ENCODE measurements at places on chromosomes 3 and 15.
A peak's percentile ranks its signal among the peaks of the same experiment; 100 is the strongest.

DNA sequence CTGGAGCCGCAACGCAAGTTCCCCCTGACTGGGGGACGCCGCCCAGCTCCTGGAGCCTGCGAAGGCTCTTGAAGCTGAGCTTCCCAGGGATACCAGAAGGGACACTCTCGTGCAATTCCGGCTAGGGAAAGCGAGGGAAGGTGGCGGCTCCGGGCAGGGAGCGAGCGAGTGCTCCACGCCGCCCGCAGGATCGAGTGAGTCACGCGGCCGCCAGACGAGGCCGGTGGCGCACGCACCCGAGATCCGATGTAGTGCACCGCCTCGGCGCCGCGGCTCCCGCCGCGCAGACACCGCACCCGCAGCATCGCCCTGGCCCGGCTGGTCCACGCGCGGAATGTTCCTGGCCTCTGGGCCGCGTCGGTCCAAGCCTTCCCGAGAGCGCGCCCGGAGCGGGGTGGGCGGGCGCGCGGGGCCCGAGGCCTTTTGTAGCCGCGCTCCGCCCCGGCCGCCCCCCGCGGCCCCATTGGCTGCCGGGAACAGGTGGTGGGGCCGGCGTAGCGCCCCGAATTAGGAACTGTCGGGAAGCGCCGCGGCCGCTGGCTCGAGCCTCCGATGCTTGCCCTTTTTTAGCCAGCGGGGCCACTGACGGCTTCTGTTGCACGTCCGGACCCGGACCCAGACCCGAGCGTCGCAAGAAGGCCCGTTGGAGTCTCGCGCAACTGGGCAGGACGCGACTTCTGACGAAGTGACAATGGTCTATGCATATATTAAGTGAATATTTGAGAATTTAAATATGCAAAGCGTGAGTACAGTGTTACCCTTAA is at the start of gene GATM:
GATM (minus strand) TSS at position 396 of the 764 bp plus-strand sequence; CDS start at position 305, 91 bp downstream.
- no peak for DNase-seq

GRCh38 chr3:129101370-129102138 is 20.1 kb downstream of the RAB43 start:
- no peak for DNase-seq

DNA sequence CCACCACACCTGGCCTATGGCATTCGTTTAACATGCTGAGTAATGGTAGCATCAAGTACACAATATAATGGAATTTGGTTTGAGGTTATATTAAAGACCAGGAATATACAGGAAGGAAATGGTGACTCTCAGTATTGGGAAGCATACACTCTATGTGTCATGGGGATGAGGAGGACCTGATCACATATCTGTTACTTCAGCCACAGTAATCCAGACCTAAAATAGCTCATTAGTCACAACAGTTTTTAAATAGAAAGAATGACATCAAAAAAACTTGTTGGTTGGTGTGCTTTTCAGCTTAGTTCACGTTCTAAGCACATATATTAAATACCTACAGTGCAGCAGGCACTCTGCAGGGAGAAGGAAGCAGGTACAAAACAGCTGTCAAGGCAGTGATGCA is 52.5 kb upstream of the ATP2C1 start:
- no peak for DNase-seq

GRCh38 chr3:77052733-77053670 is 13.1 kb downstream of the ROBO2 start:
- no peak for DNase-seq

DNA sequence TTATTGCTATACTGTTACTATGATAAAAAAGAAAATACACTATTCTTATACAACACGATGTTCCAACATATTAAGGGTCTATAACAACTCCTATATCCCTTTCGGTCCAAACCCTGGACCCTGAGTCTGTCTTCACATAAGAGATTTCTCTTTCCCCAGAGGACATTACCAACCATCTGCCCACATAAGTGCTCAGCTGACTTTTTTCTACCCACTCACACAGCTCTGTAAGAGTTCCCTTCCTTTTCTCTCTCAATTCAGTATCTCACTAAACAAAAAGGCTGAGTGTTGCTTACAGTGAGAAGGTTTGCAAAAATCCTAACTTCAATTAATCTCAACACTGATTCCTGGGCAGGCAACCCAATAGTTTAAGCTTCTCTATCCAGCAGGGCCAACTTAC is 30.5 kb downstream of the ITGB5 start:
- DNase-seq, result no peak

DNA sequence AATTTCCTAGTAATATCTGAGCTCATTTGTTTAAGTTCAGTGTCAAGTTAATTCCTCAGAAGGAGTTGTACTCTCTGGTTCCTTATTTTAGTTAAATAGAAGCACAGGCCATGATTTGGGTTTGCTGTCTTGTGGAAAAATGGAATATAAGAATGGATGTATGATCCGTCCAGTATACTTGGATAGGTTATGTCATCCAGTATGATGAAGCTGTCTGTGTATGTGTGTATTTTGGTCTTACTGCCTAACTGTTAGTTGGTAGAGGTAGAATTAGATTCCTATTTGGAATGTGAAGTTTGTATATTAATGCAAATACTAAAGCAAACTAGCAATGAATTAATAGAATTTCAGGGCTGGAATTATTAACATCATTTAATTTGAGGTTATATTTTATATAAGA is 7.9 kb downstream of the KBTBD8 start:
- DNase-seq, result no peak

DNA sequence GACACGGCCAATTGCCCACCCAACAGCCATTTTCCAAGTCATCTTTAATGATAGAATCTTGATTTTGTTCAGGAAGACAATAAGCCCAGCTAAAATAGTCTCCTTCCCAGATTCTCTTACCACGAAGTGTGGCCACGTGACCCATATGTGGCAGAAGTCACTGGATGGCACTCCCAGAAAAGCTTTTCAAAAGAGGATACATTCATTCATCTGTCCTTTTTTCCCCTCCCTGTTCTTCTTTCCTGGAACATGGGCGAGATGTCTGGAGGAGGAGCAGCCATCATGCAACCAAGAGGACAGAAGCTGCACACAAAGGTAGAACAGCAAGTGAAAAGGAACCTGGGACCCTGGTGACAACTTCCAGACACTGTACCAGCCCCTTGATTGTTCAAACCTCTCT is 174.7 kb downstream of the UACA start:
- DNase-seq, result no peak

DNA sequence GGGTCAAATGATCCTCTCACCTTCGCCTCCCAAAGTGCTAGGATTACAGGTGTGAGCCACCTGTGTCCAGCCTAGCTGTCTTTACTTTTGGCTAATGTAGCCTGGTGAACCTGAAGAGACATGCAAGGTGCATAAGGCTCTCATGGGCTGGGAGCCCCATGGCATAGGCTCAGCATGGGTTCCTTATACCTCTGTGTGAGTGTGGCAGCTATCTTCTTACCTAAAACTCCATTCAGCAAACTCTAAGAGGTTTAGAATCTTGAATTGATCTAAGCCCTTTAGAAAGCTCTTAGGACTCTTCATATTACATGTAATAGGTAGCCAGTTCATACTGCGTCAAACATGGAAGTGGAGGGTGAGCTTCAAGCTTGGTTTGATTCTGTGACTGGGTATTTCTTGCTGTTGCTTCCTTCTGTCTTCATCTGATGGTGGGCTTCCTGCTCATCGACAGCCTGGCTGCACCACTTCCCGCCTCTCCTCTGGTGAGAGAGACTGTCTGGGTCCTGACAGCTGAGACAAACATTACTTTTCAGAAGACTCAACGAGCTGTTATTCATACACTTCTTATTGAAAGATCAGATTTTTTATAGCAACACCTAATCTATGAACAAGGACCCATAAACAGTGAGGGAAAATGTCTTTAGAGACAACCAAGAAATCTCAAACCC is 19.2 kb upstream of the TKT start:
- no peak for DNase-seq

DNA sequence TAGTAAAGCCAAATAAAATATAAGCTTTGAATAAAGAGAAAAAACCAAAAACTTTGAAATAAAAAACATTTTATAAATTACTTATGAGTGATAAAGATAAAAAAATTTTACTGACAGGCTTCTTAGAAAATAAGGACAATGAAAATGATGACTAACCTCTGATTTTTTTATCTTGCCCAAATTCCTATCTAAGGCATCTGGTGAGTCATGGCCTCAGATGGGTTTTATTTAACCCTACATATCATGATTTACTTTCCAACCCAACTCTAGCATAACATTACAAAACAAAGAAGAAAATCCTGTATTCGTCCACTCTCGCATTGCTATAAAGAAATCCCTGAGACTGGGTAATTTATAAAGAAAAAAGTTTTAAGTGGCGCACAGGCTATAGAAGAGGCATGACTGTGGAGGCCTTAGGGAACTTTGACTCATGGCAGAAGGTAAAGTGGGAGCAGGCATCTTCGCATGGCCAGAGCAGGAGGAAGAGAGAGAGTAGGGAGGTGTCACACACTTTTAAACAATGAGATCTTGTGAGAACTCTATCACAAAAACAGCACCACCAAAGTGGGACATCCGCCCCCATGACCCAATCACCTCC is 152.1 kb downstream of the NEK10 start:
- DNase-seq, result peak; percentile 25

GRCh38 chr15:60652245-60652644 is 173.3 kb upstream of the ICE2 start:
- no peak for DNase-seq

Data from GM04503 (cell line).